Activated naive CD4-positive, alpha-beta T cell treated with anti-CD3 and anti-CD28 coated beads, Interleukin-2, amount 50 U/mL, for 16 hours (primary cell): ENCODE measurements at places on chromosomes 7 and 10.

DNA sequence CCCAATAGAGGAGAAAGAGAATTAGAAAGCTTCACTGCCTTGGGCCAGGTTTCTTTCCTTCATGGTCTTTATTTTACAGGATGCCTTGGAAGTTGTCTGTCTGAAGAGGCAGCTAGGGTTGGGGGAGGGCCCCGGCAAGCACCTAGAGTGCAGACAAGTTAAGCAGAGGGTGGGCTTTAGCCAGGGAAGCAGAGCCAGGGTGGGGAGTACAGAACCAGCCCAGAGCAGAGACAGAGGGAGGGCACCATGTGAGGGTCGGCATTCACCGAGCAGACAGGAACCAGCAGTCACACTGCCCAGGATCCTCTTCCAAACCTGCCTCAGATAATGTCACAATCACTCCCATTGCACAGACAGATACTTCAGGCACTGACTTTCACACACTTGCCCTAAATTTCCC is 75.9 kb downstream of the ADARB2 start:
- DNase-seq, result no peak

DNA sequence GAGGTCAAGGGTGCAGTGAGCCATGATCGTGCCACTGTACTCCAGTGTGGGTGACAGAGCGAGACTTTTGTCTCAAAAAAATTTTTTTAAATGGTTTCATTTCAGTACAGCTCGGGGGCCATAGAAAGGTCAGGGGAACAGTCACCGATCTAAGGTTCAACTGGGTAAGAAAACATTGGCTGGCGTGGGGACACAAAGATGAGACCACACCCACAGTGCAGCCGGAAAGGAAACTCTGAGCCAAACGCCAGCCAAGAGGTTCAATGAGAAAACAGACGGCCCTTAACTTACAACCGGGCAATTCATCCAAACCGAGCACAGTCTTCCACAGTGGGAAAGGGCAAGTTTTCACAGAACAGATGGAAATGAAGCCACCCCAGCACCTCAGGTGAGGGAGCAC is 65.1 kb downstream of the SLC37A3 start:
- DNase-seq, result no peak

DNA sequence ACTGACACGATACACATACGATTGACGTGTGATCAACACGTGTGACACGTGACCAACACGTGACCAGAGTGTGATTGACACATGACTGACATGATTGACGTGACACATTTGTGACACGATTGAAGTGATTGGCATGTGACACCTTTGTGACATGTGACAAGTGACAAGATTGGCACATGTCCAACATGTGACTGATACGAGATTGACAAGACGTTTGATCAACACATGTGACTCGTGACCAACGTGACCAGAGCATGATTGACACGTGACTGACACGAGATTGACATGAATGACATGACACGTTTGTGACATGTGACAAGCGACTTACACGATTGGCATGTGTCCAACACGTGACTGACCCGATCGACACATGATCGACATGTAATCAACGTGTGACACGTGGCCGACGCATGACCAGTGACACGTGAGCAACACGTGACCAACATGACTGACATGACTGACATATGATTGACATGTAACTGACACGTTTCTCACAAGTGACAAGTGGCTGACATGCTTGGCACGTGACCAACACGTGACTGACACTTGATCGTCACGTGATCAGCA is 22.0 kb downstream of the CRPPA start:
- no peak for DNase-seq

DNA sequence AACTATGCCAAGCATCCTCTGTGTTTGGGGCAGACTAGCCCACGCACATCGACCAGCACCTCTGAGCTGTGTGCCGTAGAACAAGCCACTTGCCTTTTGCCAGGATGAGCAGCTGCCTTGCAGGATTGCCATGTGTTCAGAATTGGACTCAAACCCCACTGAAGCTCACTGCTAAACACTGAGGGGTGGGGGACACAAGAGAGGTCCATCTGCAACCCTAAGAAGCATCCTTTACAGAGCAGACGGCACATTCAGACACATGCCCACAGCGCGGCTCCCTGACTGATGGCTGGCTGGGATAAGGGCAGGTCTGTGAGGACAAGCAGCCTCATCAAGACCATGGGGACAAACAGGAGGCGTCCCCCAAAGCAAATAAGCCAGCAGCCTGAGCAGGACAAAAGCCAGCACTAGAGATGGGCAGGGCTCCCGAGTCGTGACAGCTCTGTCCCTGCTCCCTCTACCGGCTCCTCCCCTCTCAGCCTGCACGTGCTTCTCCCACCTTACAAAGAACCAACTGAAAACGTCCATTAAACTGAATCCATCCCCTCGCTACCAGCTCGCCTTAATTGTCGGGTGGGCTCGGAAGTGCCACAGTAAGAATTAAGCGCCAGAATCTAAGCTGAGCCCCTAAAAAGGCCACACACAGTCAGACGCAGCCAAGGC is 114.2 kb downstream of the PRKAG2 start:
- no peak for DNase-seq

- DNase-seq, result no peak
These were observed 1.2 kb downstream of the ZMYND11 start for GRCh38 chr10:136465-136762.
